Fibroblast of skin of left quadriceps (primary cell): ENCODE measurements at places on chromosomes 13 and 19.

DNA sequence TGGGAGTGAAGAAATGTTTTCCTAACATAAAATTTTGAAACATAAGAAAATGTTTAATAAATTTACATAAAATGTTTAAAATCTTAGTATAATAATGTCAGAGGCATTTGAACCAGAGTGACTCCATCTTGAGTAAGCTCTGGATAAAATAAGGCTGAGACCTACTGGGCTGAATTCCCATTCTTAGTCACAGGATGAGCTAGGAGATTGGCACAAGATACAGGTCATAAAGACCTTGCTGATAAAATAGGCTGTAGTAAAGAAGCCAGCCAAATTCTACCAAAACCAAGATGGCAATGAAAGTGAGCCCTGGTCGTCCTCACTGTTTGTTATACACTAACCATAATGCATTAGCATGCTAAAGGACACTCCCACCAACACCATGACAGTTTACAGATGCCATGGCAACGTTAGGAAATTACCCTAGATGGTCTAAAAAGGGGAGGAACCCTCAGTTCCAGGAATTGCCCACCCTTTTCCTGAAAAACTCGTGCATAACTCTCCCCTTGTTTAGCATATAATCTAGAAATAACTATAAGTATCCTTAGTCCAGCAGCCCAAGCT, 1184.0 kb downstream of the UQCRFS1 start:
- no peak for DNase-seq

GRCh38 chr13:21974741-21975140, 303.9 kb downstream of the FGF9 start:
- DNase-seq, result no peak

DNA sequence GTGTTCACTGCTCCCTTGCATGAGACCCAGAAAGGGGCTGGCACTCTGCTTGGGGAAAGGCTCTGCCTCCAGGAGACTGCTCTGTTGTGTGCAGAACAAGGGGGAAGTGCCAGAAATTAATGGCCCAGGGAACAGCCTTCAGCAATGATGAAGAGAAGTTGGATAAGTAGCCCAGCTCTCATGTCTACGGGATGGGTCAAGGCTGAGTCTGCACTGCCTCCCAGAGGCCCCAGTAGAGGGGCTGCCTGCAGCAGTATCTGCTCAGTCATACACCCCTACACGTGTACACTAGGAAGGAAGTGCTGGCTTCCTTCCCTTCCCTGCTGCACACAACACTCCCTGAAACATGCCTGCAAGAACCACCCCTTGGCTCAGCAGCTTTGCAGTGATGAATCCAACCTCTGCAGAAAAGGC, 54.6 kb upstream of the URI1 start:
- no peak for DNase-seq

GRCh38 chr13:72255908-72256307, 388.9 kb upstream of the DACH1 start:
- no peak for DNase-seq

- DNase-seq, result no peak
Measured at GRCh38 chr13:65985612-65986011, 1244.5 kb downstream of the PCDH9 start.

- no peak for DNase-seq
Measured at GRCh38 chr13:76472916-76473315, 413.3 kb downstream of the KCTD12 start.

DNA sequence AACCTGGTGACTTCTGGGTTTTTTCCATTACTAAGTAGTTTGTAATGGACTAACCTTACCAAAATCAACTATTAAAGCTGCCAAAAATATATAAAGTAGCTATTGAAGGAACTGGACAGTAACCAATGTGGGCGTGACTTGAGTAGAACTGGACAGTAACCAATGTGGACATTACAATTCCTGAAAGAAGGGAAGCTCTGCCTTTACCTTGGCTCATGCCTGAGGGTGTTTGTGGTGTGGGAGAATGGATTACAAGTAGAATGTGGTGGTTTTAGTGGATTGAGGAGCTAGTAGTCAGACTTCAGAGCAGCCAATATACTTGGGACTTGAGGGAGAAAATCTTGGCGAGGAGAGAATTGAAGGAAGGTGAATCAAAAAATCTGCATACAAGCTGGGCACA, 17.5 kb downstream of the LRRC63 start:
- no peak for DNase-seq

GRCh38 chr13:46731535-46731934, 65.4 kb downstream of the ESD start:
- DNase-seq, result no peak

DNA sequence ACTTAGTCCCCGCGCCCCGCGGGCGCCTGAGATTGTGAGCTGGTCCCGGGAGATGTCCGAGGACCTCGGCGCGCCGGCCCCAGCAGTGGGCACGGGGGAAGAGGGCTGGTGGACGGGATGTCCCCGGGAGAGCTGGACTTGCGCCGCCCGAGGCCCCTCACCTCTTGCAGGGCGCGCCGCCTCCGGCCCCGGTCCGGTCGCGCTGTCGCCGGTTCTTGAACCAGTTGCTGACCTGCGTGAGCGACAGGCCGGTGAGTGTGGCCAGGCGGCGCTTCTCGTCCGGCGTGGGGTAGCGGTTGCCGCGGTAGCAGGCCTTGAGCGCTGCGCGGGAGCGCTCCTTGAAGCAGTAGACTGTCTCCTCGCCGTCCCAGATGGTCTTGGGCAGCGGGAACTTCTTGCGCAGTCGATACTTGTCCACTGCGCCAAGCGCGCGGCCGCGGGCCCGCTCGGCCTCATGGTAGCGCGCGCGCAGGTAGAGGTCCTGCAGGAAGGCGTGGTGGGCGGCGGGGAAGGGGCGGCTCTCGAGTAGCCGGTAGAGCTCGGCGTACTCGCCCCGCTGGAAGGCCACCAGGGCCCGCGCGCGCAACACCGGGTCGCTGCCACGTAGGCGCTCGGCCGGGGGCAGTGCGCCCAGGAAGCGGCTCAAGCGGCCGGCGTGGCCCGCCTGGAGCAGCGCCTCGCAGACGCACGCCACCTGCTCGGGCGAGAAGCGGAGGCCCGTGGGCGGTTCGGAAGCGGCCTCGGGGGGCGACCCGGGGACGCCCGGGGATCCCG, 984 bp downstream of the SIX5 start:
- no peak for DNase-seq
